NCI-H1694 treated with DMSO at 0.1 percent for 48 hours (cell line): ENCODE measurements at places on chromosomes 1 and 21.

GRCh38 chr1:54372978-54373377 is 33.2 kb downstream of the SSBP3 start:
- no peak for DNase-seq

DNA sequence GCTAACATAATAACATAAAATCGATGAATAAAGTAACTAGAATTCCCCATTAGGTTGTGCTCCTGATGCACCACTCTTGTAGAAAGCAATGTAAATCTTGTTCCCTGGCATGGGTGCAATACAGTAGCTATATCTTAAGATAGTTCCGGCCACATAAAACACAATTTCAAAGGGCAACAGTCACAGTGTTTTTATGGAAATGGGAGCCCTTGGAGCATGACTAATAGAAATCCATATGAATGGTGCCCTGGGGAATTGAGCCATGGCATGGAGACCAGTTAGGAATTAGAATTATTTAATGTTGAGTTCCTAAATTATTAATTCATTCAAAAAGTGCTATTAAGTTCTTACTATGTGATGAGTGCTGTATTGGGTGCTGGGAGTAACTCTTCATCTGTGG is 118.7 kb downstream of the KCNK2 start:
- no peak for DNase-seq

DNA sequence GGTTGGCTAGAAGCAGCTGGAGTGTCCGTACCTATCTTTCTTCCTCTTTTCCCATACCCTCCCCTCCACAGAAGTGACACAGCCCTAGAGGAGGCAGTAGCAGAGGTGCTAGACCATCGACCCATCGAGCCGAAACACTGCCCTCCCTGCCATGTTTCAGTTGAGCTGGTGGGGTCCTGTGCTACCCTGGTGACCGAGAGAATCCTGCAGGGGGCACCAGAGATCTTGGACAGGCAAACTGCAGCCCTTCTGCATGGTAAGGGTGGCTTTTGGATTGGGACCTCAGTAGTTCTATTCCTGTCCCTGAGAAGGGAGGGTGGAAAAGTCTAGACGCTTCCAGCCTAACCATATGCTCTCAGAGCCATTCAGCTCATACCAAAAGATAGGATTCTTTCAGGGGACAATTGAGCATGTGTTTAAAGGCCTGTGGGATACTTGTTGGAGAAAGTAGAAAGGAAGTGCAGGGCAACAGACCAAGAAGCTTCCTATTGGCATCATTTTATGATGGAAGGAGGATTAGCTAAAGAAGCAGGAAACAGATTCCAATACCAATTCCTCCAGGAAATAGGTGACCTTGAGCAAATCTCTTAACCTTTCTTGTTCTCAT is 11.7 kb upstream of the BNIPL start:
- DNase-seq, result peak; percentile 78

GRCh38 chr1:208631092-208631491 is 386.9 kb upstream of the PLXNA2 start:
- DNase-seq, result no peak

DNA sequence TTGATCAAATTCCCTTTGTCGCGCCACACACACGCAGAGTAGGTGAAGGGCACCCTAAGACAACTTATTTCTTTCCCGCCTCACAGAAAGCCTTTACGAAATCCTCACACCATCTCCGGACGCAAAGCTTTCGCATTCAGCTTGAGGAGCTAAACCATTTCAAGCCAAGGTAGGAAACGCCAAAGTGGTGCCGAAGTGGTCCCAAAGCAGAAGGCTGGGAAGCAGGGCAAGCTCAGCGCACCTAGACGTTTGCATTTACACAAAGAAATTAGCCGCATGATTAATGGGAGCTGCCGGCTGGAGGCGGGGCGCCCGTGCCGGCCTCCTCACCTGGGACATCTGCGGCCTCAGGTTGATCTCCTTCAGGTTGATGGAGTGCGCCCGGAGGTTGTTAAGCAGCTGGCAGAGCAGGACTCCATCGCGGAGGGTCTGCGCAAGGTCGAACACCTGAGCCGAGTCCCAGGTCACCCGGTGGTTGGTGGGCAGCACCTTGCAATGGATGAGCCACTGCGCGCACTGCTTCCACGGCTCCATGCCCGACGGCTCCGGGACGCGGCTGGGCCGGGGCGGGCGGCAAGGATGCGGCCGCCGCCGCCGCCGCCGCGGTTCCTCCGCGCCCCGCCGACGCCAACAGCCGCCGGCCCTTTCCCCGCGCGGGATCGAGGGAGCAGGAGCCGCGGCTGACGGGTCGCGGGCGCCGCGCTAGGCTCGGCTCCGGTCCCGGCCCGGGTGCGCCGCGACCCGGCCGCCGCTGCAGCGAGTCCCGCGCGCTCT is 457 bp downstream of the VAV3 start:
- DNase-seq, result peak; percentile 42

DNA sequence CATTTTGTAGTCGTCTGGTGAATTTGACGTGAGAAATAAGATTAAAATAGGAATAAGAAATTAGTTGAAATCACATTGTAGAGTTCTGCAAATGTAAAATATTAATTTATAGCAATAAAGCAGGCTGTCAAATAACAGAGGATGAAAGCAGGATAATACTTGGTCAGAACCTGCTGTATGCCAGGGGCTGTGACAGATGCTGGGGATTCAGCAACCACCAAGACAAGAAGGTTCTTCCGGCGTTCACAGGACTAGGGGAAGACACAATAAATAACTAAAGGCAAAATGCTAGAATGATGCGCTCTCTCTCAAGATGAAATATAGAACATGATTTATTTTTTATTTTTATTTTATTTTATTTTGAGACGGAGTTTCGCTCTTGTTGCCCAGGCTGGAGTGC is 6.8 kb upstream of the PARK7 start:
- no peak for DNase-seq

DNA sequence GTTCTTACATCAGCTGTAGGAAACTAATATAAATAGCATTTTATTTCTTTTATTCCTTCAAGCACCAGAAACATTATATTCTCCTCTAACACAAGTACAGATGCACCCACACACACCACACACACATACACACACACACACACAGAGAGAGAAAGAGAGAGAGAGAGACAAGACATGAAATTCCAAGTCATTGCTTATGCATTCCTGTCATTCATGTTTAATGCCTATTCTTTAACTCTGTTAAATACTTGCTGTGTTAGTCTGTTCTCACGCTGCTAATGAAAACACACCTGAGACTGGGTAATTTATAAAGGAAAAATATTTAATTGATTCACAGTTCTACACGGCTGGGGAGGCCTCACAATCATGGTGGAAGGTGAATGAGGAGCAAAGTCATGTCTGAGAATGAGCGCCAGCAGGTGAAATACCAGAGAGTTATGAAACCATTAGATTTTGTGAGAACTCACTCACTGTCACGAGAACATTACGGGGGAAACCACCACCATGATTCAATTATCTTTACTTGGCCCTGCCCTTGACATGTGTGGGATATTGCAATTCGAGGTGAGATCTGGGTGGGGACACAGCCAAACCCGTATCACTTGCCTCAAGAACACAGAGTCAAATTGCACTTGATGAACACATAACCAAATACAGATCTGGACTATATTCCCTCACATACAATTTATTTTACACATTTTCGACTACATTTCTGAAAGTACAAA is 1058.1 kb upstream of the TMPRSS15 start:
- DNase-seq, result no peak

GRCh38 chr21:43366656-43367055 is 60.3 kb downstream of the SIK1 start:
- no peak for DNase-seq

DNA sequence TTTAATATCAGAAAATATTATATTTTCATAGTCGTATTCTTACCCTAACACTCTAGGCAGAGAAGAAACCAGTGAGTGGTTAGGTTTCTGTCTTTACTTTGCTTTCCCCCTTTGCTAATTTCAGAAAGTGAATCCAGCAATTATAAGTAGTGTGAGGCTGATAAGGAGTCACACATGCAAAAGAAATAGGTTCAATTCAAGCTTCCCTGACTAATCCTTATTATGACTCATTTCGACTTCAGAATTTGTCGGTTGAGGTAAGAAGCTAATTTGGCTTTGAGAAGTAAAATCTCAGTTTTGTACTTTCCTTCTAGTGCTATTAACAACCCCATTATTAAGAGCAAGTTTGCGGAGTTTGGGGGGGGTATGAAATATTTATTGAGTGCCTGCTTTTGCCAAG is 22.4 kb downstream of the ESRRG start:
- DNase-seq, result no peak

- DNase-seq, result no peak
Observed at GRCh38 chr1:31529999-31530684, 46.2 kb upstream of the TINAGL1 start.

GRCh38 chr1:100246738-100247137 is 2.9 kb downstream of the DBT start:
- no peak for DNase-seq

GRCh38 chr1:101653482-101653946 is 343.2 kb downstream of the OLFM3 start:
- no peak for DNase-seq

GRCh38 chr1:43442756-43443155 is 11.0 kb downstream of the HYI start:
- DNase-seq, result no peak

DNA sequence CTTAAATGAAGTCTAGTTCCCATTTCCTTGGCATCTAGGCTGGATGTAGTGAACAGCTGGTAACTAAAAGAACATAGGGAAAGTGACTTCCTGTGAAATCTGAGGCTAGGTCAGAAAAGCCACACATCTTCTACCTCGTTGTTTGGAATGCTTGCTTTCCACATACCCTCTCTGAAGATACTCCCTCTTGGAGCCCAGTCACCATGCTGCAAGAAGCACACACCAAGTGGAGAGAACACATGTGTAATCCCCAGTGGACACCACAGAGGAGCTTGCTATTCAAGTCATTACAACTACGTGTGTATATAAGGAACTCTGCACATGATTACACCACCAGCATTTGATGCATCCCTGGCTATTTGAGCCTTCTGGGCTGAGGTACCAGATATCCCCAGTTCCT is 125.9 kb downstream of the RGS21 start:
- no peak for DNase-seq

- no peak for DNase-seq
Observed at GRCh38 chr1:228228601-228229074, 20.8 kb downstream of the OBSCN start.
